ENCODE measurements at places on chromosomes 4 and X. TPM values are rescaled to one million over a fixed set of nuclear protein-coding genes. Genes with fewer than 3 reads are reported as not detected.

The F9 gene
- not detected for total RNA-seq

DNA sequence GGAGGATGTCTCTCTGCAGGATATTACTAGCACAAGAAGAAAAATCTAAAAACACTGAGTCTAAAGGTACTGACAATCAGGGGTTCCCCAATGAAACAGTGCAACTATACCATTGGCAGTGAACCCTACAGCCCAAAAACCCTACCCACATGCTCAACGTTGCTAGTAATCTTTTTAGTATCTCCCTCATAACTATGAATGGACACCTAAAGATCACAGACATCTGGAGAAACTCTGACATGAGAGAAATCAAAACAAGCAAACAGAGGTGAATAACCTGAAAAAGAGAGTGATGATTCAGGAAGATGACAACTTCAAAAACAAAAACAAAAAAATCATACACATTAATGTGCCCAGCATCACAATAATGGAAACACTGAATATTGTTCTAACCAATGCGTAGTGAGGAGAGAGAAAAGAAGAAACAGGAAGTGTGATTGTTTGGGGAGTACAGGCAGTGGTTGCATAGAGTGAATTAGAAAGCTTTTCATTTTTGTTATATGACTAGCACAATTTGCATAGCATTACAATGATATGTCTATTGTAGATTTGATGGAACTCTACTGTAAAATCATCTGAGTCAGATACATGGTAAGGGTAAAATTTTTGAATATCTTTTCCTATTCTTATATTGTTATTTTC, 78.9 kb upstream of the FMR1 start:
- DNase-seq, result no peak

DNA sequence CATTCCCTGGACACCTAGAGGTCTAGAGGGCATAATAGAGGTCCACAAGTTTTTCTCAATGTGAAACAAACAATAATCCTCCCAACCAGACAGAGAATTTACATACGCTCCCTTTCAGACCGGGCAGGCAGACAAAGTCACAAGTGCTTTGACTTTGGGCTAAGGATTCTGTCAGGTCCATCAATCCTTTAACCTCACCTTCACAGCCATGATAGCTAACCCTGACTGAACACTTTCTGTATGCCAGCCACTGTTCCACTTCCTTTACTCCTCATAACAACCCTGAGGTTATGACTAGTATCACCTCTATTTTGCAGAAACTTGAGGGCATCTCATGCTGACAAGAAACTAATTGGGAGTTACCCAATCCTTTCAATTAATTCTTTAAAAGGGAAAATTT, 118.8 kb upstream of the AFF2 start:
- no peak for DNase-seq

- DNase-seq, result peak; percentile 35
These were observed 74.6 kb upstream of the SH3RF1 start for GRCh38 chr4:169345316-169345721.

The P2RY10 gene
- not detected for total RNA-seq

The GPR34 gene
- total RNA-seq, result not detected

GRCh38 chr4:24160358-24160757, 270.5 kb upstream of the PPARGC1A start:
- peak; percentile 16 for DNase-seq

- no peak for DNase-seq
These were observed 1.1 kb downstream of the PCDH19 start for GRCh38 chrX:100408713-100409609.

- DNase-seq, result no peak
These were observed 502.5 kb downstream of the SPRY1 start for GRCh38 chr4:123898946-123899666.

DNA sequence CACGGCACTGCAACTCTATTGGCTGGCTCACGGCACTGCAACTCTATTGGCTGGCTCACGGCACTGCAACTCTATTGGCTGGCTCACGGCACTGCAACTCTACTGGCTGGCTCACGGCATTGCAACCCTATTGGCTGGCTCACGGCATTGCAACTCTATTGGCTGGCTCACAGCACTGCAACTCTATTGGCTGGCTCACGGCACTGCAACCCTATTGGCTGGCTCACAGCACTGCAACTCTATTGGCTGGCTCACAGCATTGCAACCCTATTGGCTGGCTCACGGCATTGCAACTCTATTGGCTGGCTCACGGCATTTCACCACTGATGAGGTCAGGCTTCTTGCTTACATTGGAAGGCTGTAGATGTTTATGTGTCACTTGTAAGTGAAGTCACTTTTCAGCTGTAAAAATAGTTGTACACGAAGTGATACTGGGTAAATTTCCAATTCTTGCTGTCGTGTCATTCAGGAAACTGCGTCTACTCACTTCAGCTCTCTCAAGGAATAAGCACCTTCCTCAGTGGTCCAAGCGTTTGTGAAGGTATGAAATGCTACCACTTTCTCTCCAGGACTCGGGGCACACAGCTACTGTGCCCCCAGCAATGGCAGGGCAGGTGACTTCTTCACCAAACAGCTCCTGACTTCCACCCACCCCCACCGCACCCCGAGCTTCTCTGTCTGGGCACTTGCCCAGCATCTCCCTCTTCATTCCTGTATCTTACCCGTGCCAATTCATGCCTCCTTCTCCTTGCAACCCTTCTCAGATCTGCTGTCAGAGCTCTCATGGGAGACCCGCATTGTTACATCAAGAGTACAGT, 141.3 kb downstream of the AFAP1 start:
- no peak for DNase-seq

DNA sequence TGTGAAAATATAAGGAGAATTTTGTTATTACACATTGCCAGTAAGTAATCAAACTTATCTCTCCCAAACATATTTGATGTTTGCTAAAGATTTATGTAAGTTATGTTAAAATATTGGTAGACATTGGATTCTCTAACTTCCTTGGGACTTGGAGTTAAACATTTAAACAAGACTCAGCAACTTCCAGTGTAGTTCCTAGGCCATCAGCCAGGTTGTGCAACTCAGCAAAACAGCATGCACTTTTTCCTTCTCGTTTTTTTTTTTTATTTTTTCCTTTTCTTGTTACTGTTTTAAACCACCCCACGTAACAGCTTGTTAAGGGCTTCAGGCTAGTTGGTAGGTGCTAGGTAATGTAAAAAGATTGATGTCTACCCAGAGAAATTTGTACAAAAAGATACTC, 510.4 kb downstream of the ANKRD50 start:
- no peak for DNase-seq

The GUCY1B1 gene
- 2.8 TPM for total RNA-seq

DNA sequence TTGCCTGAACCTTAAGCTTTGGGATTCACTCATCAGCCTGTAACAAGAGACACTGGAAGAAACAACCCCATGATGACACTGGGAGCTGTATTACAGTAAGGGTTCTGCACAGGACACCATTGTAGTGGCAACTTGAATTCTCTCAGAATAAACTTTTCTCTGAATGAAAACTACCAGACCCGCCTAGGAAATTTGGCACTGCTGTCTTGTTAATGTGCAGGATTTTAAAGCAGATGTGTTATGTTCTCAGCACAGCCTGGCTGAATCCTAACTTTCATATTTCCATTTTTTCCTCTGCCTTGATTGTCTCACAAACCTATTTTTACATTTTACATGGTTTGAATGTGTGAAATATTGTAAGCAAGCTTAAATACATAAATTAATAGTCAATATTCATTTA, 253.6 kb downstream of the UNC5C start:
- no peak for DNase-seq

DNA sequence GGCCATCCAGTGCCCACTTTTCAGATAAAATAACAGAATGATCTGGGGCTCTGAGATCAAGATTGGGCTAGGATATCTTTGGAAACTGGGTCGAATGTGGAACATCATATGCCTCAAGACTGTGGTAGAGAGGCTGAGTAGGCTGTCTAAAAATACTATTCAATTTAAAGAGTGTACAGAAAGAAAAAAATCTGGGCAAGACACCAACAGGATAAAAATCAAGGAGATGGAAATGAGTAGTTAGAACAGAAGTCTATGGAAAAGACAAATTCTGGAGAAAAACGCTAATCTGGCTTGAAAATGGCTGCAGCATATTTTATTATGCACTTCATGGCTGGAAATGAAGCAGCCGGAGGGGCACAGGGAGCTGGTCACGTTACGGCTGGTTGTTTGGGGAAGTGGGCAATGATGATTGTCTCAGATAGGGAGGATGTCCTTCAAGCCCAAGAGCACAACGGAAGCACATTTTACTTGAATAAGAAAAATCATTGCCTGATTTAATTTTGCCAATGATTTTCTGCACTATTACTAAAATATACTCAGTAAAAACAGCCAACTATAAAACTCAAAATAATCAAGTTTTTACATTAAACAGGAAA, 27.1 kb upstream of the MAPK10 start:
- no peak for DNase-seq

The IL1RAPL2 gene
- not detected for total RNA-seq

DNA sequence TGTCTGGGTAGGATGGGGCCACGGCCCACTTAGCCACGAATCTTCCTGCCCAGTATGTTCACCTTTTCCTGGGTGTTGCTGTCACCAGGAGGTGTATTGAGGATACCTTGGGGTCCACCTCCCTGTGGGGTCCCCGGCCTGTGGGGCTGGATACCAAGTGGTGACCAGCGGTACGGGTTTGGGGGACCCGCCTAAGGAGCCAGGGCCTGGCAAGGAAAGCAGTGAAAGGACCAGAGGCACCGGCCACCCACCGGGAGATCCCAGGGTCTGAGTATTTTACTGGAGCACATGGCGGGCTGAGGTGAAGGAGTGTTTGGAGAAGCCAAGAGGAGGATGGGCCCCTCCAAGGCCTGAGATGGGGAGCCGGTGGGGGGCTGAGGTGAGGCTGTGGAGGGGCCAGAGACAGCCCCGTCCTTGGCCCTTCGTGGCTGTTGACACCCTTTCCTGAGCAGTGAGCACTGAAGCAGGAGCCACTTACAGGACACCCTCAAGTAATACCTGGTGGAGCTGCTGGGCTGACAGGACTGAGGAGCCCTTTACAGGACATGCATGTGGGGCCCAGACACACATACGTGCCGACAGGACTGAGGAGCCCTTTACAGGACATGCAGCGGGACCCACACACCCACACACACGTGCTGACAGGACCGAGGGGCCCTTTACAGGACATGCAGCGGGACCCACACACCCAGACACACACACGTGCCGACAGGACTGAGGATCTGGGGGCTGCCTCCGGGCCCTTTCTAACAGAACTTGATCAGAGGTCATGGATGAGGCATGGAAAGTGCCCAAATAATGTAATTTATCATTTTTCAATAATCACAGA, 38.4 kb downstream of the TMEM271 start:
- no peak for DNase-seq

The COL4A6 gene
- 1.2 TPM for total RNA-seq

DNA sequence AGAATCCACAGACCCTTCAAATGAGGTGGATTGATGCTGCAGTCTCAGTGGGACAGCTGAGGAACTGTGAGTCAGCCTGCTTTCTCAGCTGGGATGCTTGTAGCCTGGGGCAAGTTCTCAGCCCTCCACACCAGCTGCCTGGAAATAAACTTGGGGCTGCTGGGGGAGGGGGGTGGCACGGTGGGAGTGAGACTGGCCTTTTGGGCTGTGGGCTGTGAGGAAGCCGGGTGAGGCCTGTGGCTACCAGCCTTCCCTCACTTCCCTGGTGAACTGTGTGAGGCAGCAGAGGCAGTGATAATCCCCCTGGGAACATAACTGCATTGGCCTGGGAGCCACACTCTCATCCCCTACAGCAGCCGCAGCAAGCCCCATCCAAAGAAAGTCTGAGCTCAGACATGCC, 114.5 kb upstream of the GUCY1A1 start:
- no peak for DNase-seq

DNA sequence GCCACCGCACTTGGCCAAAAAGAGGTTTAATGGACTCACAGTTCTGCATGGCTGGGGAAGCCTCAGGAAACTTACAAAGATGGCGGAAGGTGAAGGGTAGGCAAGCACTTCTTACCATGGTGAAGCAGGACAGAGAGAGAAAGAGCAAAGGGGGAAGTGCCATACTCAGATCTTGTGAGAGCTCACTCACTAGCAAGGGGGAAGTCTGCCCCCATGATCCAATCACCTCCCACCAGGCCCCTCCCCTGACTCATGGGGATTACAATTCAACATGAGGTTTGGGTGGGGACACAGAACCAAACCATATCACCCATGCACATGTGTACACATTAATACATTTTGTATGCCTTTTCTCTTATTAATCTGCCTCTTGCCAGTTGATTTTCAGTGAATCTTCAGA, 77.2 kb upstream of the HSD17B10 start:
- no peak for DNase-seq

The TMEM271 gene
- not detected for total RNA-seq

DNA sequence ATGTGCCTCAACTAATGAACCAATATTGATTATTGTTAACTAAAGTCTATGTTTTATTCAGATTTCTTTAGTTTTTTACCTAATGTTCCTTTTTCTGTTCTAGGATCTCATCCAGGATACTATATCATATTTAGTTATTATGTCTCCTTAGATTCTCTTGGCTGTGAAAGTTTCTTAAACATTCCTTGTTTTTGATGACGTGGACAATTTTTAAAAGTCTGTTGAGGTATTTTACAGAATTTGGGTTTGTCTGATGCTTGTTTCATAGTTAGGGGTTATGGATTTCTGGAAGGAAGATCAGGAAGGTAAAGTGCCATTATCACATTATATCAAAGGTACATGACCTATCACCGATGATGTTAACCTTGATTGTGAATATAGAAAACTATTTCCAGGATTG, 18.2 kb upstream of the MCTS1 start:
- DNase-seq, result no peak

GRCh38 chrX:84339507-84340364, 151.7 kb upstream of the RPS6KA6 start:
- no peak for DNase-seq

- no peak for DNase-seq
These were observed 196.4 kb downstream of the QDPR start for GRCh38 chr4:17315459-17315858.

DNA sequence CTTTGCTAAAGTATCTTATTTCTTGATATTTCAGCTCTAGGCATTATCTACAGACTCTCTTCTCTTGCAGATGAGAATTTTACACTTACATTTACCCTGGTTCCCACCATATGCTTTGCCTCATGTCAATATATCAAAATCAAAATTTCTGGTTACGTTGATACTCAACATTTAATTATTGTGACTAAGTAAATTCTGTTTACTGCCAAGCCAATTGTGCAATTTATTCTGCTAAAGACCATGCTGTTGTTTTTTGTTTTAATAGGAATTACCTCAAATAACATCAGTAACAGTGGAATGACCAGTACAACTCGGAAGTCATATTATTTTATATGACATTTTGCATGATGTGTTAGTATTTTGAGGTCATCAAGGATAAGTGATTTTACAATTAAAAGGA, 125.5 kb downstream of the IL15 start:
- DNase-seq, result no peak

- DNase-seq, result no peak
These were observed 34.4 kb upstream of the ACSL1 start for GRCh38 chr4:184860018-184860779.

GRCh38 chr4:142130666-142131065, 494.3 kb downstream of the IL15 start:
- no peak for DNase-seq

The CPXCR1 gene
- not detected for total RNA-seq

GRCh38 chr4:4416981-4417380, 30.1 kb downstream of the NSG1 start:
- no peak for DNase-seq

All from kidney epithelial cell (primary cell).